NCI-H1092 (cell line): ENCODE measurements at places on chromosomes 7 and 10.

GRCh38 chr7:92799446-92800211 is 36.7 kb downstream of the CDK6 start:
- no peak for DNase-seq

- DNase-seq = no peak
Measured at GRCh38 chr7:31852462-31852861, 165.4 kb downstream of the PPP1R17 start.

DNA sequence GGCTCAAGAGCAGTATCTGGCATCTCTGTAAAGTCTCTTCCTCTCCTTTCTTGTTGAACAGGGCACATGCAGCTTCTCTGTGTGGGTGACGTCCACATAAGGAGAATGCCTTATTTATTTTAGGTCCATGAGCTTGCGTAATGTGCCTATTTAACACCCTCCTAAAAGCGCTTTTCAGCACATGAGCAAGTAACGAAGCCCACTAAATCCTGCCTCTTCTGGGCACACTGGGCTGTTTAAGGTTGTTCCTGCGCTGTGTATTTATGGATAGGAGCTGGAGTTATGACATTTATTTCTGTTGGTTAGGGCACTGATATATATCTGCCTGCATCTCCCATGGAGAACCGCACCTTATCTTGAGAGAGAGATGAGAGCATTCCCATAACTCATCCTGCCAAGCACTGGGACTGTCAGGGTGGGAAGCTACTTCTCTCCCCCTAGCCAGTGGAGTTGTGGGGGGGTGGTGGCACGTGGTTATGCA is 76.1 kb downstream of the LRRC4 start:
- DNase-seq = no peak

DNA sequence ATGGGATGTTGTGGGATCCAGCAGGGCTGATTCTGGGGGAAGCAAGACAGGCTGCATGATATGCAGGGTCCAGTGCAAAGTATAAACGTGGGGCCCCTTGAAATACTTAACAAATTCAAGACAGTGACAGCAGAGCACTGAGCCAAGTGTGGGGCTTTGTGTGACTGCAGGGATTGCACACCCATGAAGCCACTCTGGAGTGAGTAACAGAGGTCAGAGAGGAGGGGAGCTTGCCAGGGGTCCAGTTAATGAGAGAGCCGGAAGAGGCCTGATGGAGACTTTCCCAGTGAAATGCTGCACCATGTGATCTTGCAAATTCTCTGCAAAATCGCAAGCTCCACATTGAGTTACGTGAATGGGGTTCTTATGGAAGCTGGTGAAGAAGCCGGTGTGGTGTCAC is 5.6 kb downstream of the NPVF start:
- DNase-seq = no peak

DNA sequence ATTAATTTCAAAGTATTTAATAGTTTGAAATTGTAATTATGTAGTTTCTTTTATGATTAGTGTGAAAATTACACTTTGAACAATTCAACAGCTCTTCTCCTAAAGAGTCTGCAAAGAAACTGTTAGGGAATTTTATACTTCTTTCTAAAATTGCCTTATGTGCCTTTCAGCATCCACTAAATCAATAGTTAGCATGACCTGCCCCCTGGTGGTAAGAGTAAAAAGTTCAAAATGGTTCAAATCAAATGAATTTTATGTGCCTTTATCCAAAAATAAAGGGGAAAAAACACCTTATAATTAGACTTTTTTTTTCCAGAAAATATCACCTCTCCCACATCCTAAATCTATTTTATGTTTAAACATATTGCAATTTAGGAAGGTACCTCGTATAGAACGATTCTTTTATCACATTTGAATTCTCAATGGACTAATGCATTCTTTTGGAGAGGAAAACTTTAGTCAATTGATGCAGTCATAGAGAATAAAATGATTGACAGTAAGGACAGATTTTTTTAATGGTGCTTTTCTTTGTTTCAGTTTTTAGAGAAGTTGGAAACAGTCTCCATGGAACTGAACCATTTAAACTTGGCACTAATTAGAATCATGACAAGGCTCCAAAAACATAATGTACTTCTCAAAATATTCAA is 163.7 kb downstream of the SEMA3D start:
- peak; percentile 23 for DNase-seq

GRCh38 chr10:34049887-34050286 is 715.4 kb upstream of the NRP1 start:
- no peak for DNase-seq

GRCh38 chr10:67277402-67277801 is 351.6 kb downstream of the LRRTM3 start:
- DNase-seq = no peak

- no peak for DNase-seq
Measured at GRCh38 chr10:117514971-117515370, 27.6 kb upstream of the EMX2 start.

GRCh38 chr10:22833781-22834180 is 94.1 kb upstream of the ARMC3 start:
- no peak for DNase-seq

- no peak for DNase-seq
Measured at GRCh38 chr7:517774-518629, 1.6 kb downstream of the PDGFA start.

GRCh38 chr10:84356928-84357327 is 28.5 kb downstream of the CCSER2 start:
- DNase-seq = no peak

DNA sequence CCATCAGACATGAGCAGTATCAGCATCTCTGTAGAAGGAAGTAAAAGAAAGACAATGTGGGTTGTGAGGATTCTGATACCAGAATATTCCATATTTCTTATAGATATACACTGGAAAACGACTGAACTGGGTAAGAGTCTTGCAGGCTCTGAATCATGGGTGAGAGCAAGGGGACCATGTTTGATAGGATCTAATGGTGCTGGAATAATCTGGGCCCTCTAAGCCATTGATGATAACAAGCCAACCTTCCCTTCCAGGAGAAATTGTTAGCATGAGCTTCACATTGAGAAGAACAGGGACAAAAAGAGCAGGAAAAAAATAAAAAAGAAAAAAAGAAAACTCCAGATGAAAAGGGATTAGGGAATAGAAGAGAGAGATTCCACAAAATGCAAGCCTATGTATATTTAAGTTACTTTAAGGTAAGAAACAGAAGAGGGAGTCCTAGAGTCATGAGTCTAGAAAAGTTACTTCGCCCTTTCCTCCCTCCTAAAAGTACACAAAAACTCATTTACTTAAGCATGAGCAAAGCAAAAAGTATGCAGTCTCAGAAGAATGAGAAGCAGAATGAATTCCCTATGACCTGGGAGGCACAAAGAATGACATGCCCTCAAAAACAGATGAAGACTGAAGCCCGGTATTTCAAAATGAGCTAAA is 181.9 kb downstream of the TMEM26 start:
- no peak for DNase-seq

- no peak for DNase-seq
Measured at GRCh38 chr10:8350250-8350967, 295.9 kb downstream of the GATA3 start.
